ENCODE measurements at places on chromosomes 1 and 21. TPM values are rescaled to one million over a fixed set of nuclear protein-coding genes. Genes with fewer than 3 reads are reported as not detected.

DNA sequence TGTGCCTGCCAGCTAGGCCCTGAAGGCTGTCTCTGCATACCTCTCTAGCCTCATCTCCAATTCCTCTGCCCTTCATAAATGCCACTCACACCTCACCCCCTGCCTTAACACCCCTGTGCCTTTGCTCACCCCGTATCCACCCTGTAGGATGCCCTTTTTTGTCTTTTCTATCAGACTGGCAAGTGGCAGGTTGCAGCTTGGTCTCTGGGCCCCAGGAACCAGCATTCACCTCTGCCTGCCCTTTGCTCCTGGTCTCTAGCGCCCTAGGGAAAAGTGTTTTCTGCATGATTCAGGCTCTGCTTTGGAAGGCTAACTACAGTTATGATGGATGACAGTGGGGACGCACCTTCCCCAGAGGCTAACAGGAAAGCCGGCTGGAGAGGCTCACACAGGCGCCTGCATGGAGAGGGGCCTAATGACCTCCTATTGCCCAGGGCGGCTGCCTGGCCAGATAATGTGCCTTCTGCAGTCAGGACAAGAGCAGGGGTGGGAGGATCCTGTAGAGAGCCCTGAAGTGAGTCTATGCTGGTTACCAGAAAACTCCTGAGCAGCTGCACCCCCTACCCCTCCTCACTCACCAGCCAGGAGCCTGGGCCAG is 11.2 kb downstream of the KANK4 start:
- no peak for DNase-seq

DNA sequence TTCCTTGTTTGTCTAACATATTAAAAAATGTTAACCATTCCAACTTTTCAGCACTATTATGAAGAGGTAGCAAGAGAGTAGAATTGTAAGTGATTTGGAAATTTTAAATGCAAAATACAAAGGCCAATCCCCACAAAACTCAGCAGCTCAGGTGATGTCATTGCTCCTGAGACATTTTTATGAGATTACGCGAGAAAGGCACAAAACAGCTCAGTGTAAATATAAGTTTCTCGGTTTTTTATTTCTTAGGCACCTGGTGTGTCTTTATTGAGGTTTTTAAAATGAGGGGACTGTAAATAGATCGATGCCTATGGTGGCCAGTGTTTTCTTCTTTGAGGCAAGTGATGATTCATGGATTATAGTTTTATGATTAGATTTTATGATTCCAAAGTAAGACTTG is 6.1 kb downstream of the ABCG1 start:
- DNase-seq = no peak

GRCh38 chr1:869499-870244 is 54.1 kb upstream of the SAMD11 start:
- DNase-seq = peak; percentile 76

GRCh38 chr21:33734291-33734690 is 92.0 kb downstream of the ITSN1 start:
- no peak for DNase-seq

DNA sequence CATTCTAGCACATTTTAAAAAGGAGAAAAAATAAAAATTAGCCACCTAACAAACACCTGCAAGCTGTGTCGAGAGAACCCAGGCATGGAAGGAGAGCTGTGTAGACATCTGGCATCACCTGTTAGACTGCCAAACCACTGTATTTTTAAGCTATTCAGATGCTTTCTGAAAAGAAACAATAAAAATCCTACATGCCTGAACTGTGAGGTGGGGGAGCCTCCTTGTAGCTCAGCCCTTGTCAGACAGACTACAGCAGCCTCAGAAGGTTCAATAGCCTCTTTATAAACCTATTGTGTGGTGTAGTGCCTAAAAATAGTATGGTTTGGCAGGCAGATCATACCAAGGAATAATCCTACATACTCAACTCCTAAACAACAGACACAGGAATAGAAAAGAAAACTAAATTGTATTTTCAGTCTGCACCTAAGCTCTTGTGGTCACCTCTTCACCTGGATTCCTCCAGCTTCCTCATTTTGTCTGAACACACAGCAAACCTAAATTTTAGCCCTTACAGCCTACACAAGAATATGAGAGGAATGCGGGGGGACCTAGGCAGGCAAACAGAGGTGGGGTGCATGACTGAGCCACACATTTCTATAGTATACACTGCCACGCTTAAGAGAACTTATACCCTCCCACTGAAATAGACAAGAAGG is 67.0 kb downstream of the SIPA1L2 start:
- DNase-seq = no peak

DNA sequence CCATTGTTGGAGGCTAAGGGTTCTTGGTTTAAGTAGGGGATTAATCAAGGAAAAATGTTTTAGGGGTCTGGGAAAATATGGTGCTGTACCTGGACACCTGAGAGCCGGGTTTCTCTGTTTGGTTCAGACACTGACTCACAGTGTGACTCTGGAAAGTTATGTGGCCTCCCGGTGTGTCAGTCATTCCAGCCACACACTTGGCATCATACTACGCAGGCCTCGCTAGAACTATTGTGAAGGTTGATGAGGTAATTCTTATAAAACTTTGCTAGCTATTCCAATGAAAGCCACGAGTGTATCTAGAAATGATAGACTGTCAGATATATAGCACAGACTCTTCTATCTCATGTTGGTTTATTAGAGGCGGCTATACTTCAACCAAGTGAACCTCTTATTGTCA is 4.8 kb upstream of the CAMSAP2 start:
- no peak for DNase-seq

DNA sequence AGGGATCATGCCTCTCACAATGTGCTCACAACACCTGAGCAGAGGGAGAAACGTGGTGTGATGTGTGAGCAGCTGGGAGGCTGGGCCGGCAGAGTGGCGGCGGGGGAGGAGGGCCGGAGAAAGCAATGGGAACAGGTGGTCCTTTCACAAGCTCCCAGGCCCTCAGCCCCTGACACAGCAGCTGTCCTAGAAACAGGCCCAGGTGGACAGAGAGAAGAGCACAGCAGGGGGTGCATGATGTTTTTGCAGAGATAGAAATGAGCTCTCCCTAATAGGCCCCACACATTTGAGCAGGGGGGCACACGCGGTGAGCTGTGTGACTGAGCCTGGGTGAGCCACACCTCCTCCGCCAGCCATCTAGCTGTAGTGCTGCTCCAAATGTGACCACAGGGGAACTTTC is 7.6 kb upstream of the RGS16 start:
- DNase-seq = no peak

GRCh38 chr1:20903437-20903836 is 116.3 kb upstream of the HP1BP3 start:
- DNase-seq = no peak

- DNase-seq = no peak
Observed at GRCh38 chr1:232033285-232033684, 406.7 kb downstream of the DISC1 start.

- DNase-seq = no peak
Observed at GRCh38 chr1:156659661-156659987, 17.6 kb downstream of the NES start.

DNA sequence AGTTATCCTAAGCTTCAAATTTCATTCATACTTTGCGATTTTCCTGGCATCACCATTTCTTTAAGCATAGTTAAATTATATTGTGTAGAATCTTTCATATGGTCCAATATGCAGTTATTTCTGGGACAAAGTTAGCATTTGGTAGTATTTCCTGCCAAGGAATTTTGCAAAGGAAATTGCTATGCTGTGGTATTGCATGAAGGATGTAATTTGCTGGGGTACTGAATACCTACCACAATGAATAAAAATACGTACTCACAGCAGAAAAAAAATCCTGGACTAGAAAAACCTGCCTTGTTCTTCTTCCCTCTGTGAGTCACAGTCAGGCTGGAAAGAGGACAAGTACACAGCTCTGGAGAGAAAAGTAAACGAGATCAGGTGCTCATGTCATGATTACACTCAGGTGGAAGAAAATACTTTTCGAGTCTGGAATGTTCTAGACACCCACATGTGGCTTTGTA is 241.2 kb downstream of the PTBP2 start:
- no peak for DNase-seq

GRCh38 chr1:21781815-21782348 is 1.1 kb downstream of the USP48 start:
- no peak for DNase-seq

GRCh38 chr1:40879482-40880175 is 17.5 kb upstream of the CITED4 start:
- no peak for DNase-seq

DNA sequence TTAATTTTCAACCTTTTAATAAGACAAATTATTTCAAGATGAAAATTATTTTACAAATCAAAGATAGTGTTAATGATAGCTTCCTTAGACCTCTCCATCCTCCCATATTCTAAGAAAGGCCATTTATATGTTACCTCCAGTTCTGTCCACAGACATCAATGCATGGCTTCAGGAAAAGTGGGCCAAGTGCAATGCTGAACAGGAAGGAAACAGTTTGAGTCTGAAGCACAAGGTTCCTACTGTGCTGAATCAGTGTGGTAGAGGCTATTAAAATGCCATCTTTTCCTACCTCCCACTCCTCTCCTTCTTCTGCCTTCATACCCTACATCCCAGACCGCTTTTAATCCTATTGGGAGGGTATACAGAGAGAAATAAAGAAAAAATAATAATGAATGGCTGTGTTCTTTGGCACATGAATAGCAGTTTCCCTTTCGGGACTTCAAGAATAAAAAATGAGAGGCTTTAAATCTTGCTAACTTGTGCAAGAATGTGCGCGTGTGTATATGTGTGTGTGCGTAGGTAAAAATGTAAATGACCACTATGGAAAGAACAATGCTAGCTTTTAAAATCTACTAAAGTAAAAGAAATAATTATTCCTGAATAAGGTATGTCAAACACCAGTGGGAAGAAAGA is 62.6 kb upstream of the C1orf105 start:
- no peak for DNase-seq

DNA sequence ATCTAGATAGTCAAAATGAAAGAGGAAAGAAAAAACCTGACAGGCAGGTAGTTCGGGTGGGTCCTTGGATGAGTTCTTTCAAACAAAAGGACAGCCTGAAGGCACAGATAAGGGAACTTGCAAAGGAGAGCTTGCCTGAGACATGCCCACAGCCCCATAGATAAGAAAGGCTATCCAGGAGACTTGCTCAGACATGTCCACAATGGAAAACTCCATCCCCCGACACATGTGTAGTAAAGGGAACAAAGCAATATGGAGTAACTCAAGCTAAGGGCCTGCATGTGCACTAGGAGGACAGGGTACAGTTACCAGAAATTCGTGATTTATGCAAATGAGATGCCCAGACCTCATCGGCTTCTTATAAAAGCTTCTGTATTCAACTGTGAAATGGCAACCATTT is 281.5 kb downstream of the NEGR1 start:
- DNase-seq = no peak

- DNase-seq = no peak
Observed at GRCh38 chr1:211684331-211684730, 8.9 kb upstream of the NEK2 start.

DNA sequence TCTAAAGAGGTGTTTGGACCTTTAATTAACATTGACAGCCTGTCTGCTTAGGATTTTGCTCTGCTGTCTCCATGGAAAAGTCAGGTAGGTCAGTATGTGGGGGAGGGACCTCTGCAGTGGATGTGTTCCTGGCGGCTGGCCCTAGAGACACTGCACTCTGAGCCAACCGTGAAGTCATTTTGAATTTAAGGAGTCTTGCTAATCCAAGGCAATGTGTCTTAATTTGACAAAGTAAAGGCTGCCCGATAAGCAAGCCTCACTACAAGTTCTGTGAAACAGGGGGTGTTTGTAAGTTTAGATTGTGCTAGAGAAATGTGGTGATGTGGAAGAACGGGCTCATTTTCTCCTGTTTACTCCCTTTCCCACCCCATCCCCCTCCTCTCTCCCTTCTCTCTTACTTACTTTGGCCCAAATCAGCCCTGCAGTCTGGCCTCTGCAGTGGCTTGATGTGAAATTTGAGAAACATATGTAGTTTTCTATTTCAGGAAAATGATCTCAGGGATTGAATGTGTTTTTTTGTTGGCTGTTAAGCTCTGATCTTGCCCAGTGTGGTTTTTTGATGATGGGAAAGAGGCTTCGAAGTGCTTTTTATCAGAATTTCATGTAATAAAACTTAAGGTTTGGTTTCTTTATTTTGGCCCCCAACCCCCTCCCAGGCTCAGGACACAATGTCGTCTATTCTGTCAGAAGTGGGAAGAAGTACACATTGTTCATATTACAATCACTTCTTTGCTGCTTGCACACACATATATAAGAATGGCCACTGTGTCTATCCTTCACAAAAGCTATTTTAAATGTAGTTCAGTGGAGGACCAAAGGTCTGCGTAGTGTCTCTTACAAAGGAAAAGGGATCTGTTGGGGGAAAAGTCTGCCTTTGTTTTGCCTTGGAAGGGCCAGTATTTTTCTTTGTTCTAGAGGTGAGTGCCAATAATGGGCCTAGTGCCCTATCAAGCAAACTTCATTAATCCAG is 96.6 kb downstream of the FGGY start:
- peak; percentile 90 for DNase-seq

- no peak for DNase-seq
Observed at GRCh38 chr1:90114521-90115141, 119.7 kb downstream of the ZNF326 start.

GRCh38 chr1:217564207-217564606 is 66.7 kb downstream of the GPATCH2 start:
- DNase-seq = no peak

DNA sequence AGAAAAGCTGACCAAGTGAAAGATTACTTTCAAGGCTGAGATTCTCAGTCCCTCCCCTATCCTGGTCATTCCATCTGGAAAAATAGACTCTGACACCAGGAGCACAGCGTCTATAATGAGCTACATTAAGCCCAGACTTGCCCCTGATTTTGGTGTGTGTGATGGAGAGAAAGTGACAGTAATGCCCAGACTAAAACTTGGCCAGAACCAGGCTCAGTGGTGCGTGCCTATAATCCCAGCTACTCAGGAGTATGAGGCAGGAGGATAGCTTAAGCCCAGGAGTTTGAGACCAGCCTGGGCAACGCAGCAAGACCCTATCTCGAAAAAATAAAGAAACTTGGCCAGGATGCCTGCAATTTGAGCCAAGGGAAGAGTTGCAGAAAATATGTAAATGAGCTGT is 15.9 kb downstream of the PLEKHA6 start:
- DNase-seq = no peak

RGS18 gene
- total RNA-seq = 3.6 TPM

SLC9A1 gene
- total RNA-seq = 26.6 TPM

MSH4 gene
- total RNA-seq = 0.34 TPM

CREG1 gene
- 79.2 TPM for total RNA-seq

C1orf210 gene
- not detected for total RNA-seq

CHAF1B gene
- total RNA-seq = 0.66 TPM

LCE6A gene
- not detected for total RNA-seq

LCE2A gene
- not detected for total RNA-seq

GRHL3 gene
- not detected for total RNA-seq

PRKAA2 gene
- 108 TPM for total RNA-seq

AGT gene
- total RNA-seq = 49.0 TPM

RNF187 gene
- total RNA-seq = 95.1 TPM

FHAD1 gene
- total RNA-seq = 1.0 TPM

WNT2B gene
- total RNA-seq = 3.2 TPM

ITGB2 gene
- total RNA-seq = 8.8 TPM
